Activated CD4-positive, alpha-beta T cell treated with anti-CD3 and anti-CD28 coated beads for 36 hours (primary cell): ENCODE measurements at places on chromosomes 4 and X. TPM values are rescaled to one million over a fixed set of nuclear protein-coding genes. Genes with fewer than 3 reads are reported as not detected.

- H3K4me1 ChIP-seq = peaks cover 17% of the 10 kb centered on the region
- peak overlapping the region; percentile 7 for H3K4me3 ChIP-seq
- H3K27ac ChIP-seq = peak overlapping the region; percentile 61
- H3K36me3 ChIP-seq = no peaks in the 10 kb centered on the region
- no peaks in the 10 kb centered on the region for H3K27me3 ChIP-seq
- no peak for DNase-seq
Measured at GRCh38 chr4:40173470-40173875, 23.4 kb upstream of the RHOH start.

- DNase-seq = no peak
- no peaks in the 10 kb centered on the region for H3K27me3 ChIP-seq
- no peak overlapping the region for H3K4me3 ChIP-seq
- H3K4me1 ChIP-seq = no peaks in the 10 kb centered on the region
- no peaks in the 10 kb centered on the region for H3K36me3 ChIP-seq
- no peak overlapping the region for H3K27ac ChIP-seq
Measured at GRCh38 chrX:134362560-134363089, 97.3 kb upstream of the HPRT1 start.

DNA sequence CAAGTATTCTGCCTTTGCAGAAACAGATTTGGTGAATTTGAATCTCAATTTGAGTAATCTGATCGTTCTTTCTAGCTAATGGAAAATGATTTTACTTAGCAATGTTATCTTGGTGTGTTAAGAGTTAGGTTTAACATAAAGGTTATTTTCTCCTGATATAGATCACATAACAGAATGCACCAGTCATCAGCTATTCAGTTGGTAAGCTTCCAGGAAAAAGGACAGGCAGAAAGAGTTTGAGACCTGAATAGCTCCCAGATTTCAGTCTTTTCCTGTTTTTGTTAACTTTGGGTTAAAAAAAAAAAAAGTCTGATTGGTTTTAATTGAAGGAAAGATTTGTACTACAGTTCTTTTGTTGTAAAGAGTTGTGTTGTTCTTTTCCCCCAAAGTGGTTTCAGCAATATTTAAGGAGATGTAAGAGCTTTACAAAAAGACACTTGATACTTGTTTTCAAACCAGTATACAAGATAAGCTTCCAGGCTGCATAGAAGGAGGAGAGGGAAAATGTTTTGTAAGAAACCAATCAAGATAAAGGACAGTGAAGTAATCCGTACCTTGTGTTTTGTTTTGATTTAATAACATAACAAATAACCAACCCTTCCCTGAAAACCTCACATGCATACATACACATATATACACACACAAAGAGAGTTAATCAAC is 15.3 kb downstream of the PLP1 start:
- peaks cover 5% of the 10 kb centered on the region for H3K27me3 ChIP-seq
- H3K27ac ChIP-seq = no peak overlapping the region
- no peaks in the 10 kb centered on the region for H3K36me3 ChIP-seq
- no peak overlapping the region for H3K4me3 ChIP-seq
- DNase-seq = no peak
- no peaks in the 10 kb centered on the region for H3K4me1 ChIP-seq

- no peak overlapping the region for H3K4me3 ChIP-seq
- no peaks in the 10 kb centered on the region for H3K36me3 ChIP-seq
- no peak overlapping the region for H3K27ac ChIP-seq
- no peaks in the 10 kb centered on the region for H3K27me3 ChIP-seq
- no peaks in the 10 kb centered on the region for H3K4me1 ChIP-seq
Measured at GRCh38 chr4:86256086-86256485, 103.8 kb downstream of the MAPK10 start.

- H3K27me3 ChIP-seq = no peaks in the 10 kb centered on the region
- peaks cover 33% of the 10 kb centered on the region for H3K36me3 ChIP-seq
- no peaks in the 10 kb centered on the region for H3K4me1 ChIP-seq
- H3K27ac ChIP-seq = no peak overlapping the region
- DNase-seq = no peak
Measured at GRCh38 chr4:2824836-2825381, 18.7 kb upstream of the ADD1 start.

- no peak overlapping the region for H3K4me3 ChIP-seq
- DNase-seq = no peak
- H3K4me1 ChIP-seq = peaks cover 14% of the 10 kb centered on the region
- no peaks in the 10 kb centered on the region for H3K36me3 ChIP-seq
- peaks cover 25% of the 10 kb centered on the region for H3K27me3 ChIP-seq
Measured at GRCh38 chrX:70437011-70437410, 7.6 kb upstream of the DLG3 start.

- H3K4me1 ChIP-seq = no peaks in the 10 kb centered on the region
- H3K36me3 ChIP-seq = no peaks in the 10 kb centered on the region
- no peaks in the 10 kb centered on the region for H3K27me3 ChIP-seq
- DNase-seq = no peak
- H3K4me3 ChIP-seq = no peak overlapping the region
- no peak overlapping the region for H3K27ac ChIP-seq
Measured at GRCh38 chrX:30060718-30061117, 154.6 kb upstream of the MAGEB2 start.

GRCh38 chrX:129958814-129959492 is 23.5 kb upstream of the BCORL1 start:
- DNase-seq = no peak
- no peak overlapping the region for H3K4me3 ChIP-seq
- no peaks in the 10 kb centered on the region for H3K36me3 ChIP-seq
- H3K27ac ChIP-seq = no peak overlapping the region
- H3K27me3 ChIP-seq = no peaks in the 10 kb centered on the region

GRCh38 chr4:48234575-48234974 is 35.1 kb downstream of the TEC start:
- no peak overlapping the region for H3K27ac ChIP-seq
- H3K4me1 ChIP-seq = peaks cover 12% of the 10 kb centered on the region
- H3K4me3 ChIP-seq = no peak overlapping the region
- no peak for DNase-seq
- H3K27me3 ChIP-seq = no peaks in the 10 kb centered on the region

GRCh38 chrX:13026877-13027652 is 17.4 kb downstream of the FAM9C start:
- H3K36me3 ChIP-seq = no peaks in the 10 kb centered on the region
- H3K27me3 ChIP-seq = no peaks in the 10 kb centered on the region
- peaks cover 88% of the 10 kb centered on the region for H3K4me1 ChIP-seq
- DNase-seq = no peak

DNA sequence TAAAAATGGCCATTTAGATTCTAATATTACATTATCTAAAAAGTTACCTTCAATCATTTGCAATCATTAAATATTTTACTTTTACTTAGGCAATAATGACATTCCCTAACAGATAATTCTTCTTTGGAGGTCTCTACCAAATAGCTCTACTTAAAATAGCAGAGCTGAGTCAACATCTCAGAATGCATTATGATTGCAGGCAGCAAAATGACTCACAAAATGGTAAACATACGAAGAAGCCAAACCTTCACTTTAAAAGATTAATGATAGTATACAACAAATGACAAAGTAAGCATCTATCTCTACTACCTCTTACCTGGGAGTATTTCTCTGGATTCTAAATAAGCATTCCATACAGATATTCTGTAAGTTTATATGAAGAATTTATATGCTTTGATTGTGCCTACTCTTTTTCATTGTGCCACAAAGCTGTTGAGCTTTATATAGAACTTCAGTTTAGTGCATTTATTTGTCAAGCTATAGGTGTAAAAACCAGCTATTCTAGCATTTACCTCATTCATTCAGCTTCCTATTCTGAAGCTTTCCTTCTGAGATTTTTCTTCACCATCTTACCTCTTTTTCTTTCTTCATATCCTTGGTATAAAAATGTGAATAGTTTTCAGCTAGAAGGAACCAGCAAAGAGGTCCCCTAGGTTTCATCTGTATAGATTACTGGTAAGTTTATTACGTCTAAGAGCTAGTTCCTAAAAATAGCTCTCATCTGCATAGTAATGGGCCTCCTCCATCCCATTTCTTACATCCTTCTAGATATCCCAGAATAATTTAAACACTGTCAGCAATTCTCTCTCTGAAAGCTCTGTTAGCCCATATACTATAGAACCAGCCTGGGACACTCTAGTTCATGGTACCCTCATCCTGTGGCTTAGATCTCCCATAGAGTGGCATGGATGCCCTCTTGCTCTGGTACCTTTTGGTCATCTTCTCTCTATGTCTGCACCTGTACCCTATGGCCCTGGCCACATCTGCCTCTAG is 17.2 kb upstream of the SPCS3 start:
- H3K27me3 ChIP-seq = peaks cover 22% of the 10 kb centered on the region
- H3K36me3 ChIP-seq = no peaks in the 10 kb centered on the region
- no peak overlapping the region for H3K27ac ChIP-seq
- H3K4me3 ChIP-seq = no peak overlapping the region

DNA sequence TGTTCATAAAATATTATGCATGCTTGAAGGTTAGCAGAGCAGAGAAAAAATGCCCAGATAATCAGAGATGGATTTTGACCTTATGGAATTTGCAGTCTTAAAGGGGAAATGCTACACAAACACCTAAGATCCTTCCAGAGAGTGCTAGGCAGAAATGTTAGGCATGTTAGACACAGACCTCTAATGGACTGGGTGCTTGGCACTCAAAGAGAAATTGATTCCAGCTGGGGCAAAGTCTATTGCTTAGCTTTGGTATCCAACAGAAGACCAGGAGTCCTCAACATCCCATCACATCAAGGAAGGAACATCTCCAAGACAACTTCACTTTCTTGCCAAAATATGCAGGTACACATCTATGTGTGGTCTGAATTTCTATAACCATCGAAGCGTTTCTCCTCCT is 32.2 kb upstream of the PPARGC1A start:
- no peaks in the 10 kb centered on the region for H3K27me3 ChIP-seq
- no peaks in the 10 kb centered on the region for H3K4me1 ChIP-seq
- no peak overlapping the region for H3K27ac ChIP-seq

GRCh38 chr4:86675548-86675947 is 81.4 kb downstream of the PTPN13 start:
- H3K4me3 ChIP-seq = no peak overlapping the region
- no peak overlapping the region for H3K27ac ChIP-seq
- peaks cover 1% of the 10 kb centered on the region for H3K4me1 ChIP-seq
- DNase-seq = no peak

DNA sequence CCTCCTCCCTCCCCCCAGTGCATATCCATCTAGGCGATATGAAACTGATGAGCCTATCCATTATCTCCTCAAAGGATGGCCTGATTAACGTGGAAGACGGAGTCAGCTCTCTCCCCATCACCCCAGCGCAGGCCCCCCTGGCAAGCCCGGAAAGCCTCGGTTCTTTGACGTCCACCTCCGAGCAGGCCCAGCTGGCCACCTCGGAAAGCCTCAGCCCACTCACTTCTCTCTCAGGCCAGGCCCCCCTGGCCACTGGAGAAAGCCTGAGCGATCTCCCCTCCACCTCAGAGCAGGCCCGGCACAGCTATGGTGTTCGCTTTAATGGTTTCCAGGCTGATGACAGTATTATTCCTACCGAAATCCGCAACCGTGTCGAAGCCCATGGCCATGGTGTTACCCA is 14.8 kb downstream of the GABRQ start:
- H3K27me3 ChIP-seq = peaks cover 5% of the 10 kb centered on the region
- H3K36me3 ChIP-seq = no peaks in the 10 kb centered on the region
- no peaks in the 10 kb centered on the region for H3K4me1 ChIP-seq
- H3K4me3 ChIP-seq = no peak overlapping the region
- H3K27ac ChIP-seq = no peak overlapping the region

GRCh38 chr4:129738175-129738574 is 642.2 kb downstream of the C4orf33 start:
- H3K27me3 ChIP-seq = no peaks in the 10 kb centered on the region
- H3K36me3 ChIP-seq = no peaks in the 10 kb centered on the region
- H3K4me3 ChIP-seq = no peak overlapping the region
- no peak for DNase-seq
- no peak overlapping the region for H3K27ac ChIP-seq
- peaks cover 4% of the 10 kb centered on the region for H3K4me1 ChIP-seq

- H3K27ac ChIP-seq = peak overlapping the region; percentile 95
- peaks cover 36% of the 10 kb centered on the region for H3K4me1 ChIP-seq
- DNase-seq = peak; percentile 67
- peaks cover 31% of the 10 kb centered on the region for H3K36me3 ChIP-seq
- H3K4me3 ChIP-seq = peak overlapping the region; percentile 89
- no peaks in the 10 kb centered on the region for H3K27me3 ChIP-seq
Measured at GRCh38 chrX:48468247-48468671, 1.8 kb downstream of the SLC38A5 start.

DNA sequence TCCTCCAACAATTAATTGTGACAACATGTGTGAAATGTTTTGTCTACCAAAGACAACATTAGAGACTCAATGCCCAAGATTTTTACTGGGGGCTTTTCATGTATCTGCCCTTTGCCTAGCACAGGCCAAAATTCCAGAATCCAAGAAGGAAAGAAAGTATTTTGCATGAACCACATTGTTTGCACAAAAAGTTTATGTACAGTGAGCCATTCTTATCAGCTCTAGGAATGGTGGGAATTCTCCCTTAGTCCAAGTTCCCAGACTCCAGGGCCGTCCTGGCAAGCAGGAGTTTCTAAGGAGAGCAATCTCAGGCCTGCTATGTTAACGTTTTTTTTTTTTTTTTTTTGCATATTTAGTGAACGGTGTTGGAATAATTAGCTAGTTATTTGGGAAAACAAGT is 21.6 kb downstream of the GPRASP1 start:
- H3K36me3 ChIP-seq = peaks cover 16% of the 10 kb centered on the region
- DNase-seq = no peak
- H3K27me3 ChIP-seq = no peaks in the 10 kb centered on the region
- H3K4me3 ChIP-seq = no peak overlapping the region
- H3K4me1 ChIP-seq = peaks cover 7% of the 10 kb centered on the region

DNA sequence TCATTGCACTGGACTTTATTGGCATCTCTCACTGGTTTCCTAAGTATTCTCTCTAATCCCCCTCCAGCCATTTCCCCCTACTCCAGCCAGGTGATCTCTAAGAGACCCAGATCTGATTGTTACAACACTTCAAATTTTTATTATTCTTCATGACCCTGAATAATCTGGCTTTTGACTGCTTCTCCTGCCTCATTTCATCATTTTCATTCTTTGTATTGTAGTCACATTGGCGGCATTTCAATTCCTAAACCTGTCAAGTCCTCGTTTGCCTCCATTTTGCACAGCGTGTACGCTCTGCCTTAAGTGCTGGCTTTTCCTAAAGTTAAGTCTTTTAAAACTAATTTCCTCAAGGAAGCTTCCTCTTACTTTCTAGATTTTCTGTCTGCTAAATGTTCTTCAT is 31.6 kb downstream of the UBE2K start:
- no peaks in the 10 kb centered on the region for H3K27me3 ChIP-seq
- DNase-seq = no peak

C4orf50 gene
- 0.05 TPM for total RNA-seq

HSFX3 gene
- not detected for total RNA-seq

RTL9 gene
- total RNA-seq = 0.09 TPM

RCHY1 gene
- 33.7 TPM for total RNA-seq
